ENCODE measurements at places on chromosomes 11 and 22. TPM values are rescaled to one million over a fixed set of nuclear protein-coding genes. Genes with fewer than 3 reads are reported as not detected.

GAB4 gene
- total RNA-seq, result not detected

SLC37A2 gene
- total RNA-seq, result 0.16 TPM

CDC42BPG gene
- total RNA-seq, result 1.5 TPM

NLRP14 gene
- not detected for total RNA-seq

OR2AG2 gene
- not detected for total RNA-seq

SMC1B gene
- total RNA-seq, result not detected

POTEH gene
- not detected for total RNA-seq

CCDC89 gene
- total RNA-seq, result not detected

NNMT gene
- total RNA-seq, result 332 TPM

KCNJ1 gene
- total RNA-seq, result not detected

PDXP gene
- total RNA-seq, result 16.5 TPM

EMID1 gene
- 0.29 TPM for total RNA-seq

PIWIL4 gene
- total RNA-seq, result 0.40 TPM

TBX10 gene
- not detected for total RNA-seq

FLRT1 gene
- total RNA-seq, result 0.10 TPM

PARVB gene
- 42.5 TPM for total RNA-seq

TH gene
- total RNA-seq, result not detected

MUC5B gene
- total RNA-seq, result 1.5 TPM

KCNA4 gene
- not detected for total RNA-seq

POU2AF3 gene
- 1.2 TPM for total RNA-seq

CHST1 gene
- 1.9 TPM for total RNA-seq

OVCH2 gene
- not detected for total RNA-seq

CRYBA4 gene
- total RNA-seq, result not detected

NXPE2 gene
- not detected for total RNA-seq

MIAT gene
- total RNA-seq, result 0.27 TPM

TMPRSS13 gene
- total RNA-seq, result not detected

TOMT gene
- not detected for total RNA-seq

OR10A2 gene
- total RNA-seq, result not detected

YAP1 gene
- total RNA-seq, result 53.4 TPM

PHLDA2 gene
- total RNA-seq, result 113 TPM
